ENCODE measurements at places on chromosomes 2 and 18.

GRCh38 chr2:128589681-128590080 lies 271.0 kb upstream of the HS6ST1 start:
- no peak for DNase-seq

DNA sequence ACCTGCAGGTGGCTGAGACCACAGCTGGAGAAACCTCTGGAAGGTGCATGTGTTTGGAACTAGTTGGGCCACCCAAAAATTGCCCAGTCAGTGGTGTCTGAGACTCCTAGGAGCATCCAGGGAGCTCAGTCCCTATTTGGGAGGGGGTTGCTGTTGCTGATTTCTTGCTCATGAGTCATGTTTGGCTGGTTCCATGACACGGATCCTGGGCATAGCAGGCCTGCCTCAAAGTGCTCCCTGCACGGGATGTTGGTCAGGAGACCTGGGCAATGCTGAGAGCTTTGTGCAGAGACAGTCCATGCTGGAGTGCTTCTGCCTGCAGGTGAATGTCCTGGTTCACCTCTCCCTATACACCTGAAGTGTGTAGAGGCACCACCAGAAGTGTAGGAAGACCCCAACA lies 194.2 kb downstream of the GLI2 start:
- no peak for DNase-seq

DNA sequence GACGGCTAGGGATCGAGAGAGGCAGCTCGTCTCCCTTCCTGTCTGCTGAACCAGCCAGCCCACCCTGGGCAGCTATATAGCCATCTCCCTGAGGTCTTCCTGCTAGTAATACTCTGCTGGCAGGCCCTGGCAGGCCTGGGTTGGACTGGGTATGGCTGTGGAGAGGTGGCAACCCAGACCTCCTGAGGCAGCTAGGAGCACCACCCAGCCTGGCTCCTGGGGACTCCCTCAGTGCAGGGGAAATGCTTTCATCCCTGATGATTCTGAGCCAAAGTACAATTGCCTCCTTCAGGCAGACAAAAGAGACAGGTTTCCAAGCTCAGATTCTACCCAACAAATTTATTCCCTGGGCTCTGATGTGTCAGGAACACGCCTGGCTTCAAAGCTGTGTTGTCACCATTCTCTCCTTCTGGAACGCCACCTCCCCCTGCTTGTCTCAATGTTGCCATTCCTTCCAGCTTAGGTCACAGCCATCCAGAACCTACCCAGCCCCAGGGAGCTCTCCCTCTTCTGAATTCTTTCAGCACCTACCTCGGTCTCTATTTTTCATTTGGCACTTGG lies 4.7 kb upstream of the DNAJB2 start:
- DNase-seq, result no peak

GRCh38 chr2:23351388-23352141 lies 33.4 kb upstream of the KLHL29 start:
- DNase-seq, result peak; percentile 74

DNA sequence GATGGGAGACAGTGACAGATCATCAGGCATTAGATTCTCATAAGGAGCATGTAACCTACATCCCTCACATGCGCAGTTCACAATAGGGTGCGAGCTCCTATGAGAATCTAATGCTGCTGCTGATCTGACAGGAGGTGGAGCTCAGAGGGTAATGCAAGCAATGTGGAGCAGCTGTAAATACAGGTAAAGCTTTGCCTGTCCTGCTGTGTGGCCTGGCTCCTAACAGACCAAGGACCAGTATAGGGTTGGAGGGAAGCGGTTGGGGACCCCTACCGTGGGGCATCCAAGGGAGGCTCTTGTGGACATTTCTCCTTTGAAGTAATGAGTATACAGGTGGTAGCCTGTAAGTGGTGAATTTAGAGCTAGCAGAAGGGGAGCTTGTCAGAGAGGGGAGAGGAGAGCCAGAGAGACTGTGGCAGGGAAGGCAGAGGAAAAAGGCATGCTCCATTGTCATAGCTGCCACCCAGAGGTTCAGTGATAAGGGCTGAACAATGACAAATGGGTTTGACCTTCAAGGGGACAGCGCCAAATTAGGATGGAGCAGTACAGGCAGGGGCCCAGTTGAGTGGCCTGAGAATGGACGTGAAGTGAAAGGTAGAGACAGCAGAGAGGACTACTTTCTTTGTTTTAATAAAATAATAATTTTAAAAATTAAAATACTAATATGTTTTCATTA lies 15.2 kb upstream of the TMBIM1 start:
- no peak for DNase-seq

GRCh38 chr18:55839343-55839742 lies 251.4 kb upstream of the TCF4 start:
- DNase-seq, result no peak

DNA sequence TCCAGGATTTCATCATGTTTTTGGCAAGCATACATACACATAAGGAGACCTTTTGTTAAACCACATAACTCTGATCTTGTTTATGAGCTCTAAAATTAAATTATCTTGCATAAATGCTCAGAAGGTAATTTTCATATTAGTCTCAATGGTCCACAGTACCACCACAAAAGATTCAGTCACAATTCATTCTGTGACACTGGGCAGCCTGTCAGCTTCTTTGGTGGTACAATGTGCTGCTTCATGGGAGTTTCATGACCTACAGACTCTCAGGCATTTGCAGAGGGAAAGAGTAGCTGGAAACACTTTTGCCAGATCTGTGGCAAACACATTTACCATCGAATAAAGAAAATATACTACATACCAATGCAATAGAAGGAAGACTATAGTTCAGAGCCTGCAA lies 51.3 kb upstream of the ZNF397 start:
- DNase-seq, result no peak

DNA sequence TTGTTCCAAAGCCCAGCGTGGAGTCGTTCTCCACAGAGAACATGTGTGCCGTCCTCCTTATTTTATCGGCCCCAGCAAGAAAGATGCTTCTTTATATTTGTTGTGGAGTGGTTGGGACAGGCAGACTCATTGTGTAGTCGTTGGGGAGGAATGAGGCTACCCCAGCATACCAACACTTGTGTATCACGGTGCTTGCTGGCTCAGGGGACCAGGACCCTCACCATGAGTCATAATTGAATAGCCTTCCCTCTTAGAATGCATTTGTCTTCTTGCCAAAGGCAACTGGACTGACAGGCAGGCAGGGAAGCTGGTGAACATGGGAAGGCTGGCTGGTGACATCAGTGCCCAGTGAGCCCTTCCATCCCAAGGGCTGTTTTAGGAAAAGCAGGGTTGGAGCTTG lies 4.7 kb downstream of the CAPN10 start:
- DNase-seq, result no peak

DNA sequence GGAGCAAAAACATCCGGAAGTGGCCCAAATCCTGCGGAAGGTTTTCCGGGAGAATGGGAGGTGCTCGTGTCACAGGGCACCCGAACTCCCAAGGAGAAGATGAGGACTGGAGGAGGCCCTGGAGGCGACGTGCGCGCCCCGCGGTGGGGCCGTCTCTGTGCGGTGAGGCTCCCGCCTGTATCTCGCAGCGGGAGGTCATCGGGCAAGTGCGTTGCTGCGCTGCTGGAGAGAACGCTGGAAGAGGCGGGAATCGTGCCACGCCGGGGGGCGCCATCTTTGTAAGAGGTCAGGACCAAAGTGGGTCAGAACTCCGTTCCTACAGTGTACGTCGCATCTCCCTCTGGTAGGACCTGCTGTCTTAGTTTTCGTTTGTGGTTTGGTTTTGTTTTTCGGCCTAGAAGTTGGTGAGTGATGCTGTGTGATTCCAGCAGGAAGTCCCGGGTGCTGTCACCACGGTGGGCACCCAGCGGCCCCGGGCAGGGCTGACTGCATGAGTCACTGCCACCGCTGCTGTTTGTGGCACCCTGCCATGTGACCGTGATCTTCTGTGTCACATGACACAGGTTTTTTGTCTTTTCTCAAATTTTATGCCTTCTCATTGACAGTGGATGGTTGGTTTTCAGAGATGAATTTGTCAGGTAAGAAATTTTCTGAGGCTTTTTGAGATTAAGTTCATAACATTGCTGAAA lies 21.5 kb upstream of the ATP9B start:
- DNase-seq, result no peak

DNA sequence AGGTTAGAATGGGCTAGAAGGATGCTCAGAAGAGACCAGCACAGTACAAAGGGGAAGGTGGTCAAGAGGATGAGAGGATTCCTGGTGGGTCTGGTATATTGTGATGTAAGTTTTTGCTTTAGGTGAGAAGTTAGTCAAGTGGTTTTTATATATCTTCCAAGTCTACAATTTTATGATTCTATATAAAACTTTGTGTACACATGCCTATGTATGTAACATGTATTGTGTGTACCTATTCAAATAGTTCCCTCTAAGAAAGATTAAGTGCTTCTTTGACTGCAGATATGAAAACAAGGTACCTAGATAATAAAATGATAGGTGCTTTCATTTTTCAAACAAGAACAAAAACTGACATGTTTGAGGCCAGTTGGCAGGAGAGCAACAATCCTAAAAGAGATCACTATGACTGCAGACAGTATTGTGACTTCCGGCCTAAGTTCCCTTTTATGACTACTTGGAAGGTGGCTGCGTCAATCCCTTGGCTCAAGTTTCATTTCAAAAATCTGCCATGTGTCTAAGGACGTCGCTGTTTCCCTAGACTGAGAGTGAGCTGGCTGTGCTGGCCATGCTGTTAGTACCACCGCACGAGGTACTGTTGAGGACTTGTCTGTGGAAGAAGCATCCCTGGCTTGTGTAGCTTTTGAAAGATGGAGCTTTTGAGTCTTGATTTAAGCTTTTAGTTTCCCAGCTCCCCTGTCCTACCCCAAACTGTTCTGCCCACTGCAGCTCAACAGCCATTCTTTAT lies 123.1 kb downstream of the PRPF40A start:
- no peak for DNase-seq

- no peak for DNase-seq
Observed at GRCh38 chr2:25044990-25045389, 3.1 kb downstream of the EFR3B start.

DNA sequence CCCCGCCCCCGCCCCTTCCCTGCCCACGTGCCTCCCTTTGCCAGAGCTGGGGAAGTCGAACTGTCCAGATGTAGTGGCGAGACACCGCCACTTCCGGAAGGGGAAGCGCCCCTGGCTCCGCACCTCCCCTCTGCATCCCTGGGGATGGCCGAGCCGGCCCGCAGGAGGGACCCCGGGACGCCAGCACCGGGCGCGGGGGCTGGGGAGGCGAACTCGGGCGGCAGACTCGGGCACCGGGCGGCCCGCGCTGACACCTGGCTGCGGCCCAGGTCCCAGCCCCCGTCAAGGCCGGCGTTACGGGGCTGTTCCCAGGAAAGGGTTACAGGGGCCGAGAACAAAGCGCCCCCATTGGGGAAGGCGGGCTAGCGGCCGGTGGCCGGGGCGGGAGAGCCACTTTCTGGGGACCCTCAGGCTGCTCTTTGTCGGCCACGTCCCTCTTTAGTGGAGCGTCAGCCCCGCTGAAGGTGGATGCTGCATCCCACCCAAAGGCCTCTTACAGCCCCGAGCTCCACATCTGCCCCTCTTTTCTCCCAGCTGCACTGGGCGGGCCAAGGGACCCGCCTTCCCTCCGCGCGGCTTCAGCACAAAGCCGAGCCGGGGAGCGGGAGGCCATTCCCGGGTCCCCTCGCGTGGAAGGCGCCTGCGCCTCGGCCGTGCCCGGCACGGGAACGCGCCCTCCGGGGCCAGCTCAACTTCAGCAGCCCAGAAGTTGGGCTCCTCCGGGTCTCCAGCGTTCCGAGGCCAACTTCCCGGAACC lies 1.3 kb downstream of the SDC1 start:
- peak; percentile 38 for DNase-seq

DNA sequence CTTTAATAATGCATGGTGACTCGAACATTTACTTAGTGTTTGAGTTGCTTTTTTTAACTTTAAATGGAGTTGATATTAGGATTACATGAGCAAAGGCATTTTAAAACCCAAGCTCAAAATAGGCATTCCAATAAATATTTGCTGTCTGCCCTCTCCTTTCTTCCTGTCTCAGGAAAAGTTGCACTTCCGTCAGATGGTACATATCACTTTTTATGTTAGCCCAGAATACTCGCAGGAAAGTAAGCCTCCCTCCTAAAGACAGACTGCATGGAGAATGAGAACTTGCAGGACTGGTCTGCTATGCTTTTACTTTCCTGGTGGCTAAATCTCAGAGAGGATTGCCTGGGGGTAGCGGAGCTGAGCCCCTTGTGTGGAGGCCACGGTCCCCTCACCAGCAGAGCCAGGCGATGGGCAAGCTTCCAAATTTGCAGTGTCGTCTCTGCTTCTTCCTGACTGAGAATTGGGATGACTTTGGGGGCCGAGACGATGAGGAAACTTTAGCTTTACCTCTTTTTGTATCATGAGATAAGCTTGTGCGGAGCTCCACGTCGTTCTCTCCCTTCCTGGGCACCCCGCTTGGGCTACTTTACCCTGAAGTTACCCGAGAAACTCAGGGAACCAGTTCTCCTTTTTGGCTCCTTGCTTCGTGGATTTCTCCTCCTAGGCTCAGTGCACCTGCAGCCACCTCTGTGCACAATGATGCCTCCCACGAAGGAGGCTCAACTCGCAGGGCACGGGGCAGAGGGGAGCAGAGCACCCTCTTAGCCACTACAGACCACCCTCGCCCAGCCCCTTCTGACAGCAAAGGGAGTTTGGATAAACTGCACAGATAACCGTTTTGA lies 223.3 kb downstream of the SH3RF3 start:
- no peak for DNase-seq

- peak; percentile 96 for DNase-seq
Observed at GRCh38 chr2:71742953-71743601, 289.7 kb downstream of the DYSF start.

GRCh38 chr2:71070294-71071093 lies 2.0 kb downstream of the NAGK start:
- DNase-seq, result no peak

- DNase-seq, result no peak
Observed at GRCh38 chr2:50646226-50646625, 385.7 kb downstream of the NRXN1 start.

DNA sequence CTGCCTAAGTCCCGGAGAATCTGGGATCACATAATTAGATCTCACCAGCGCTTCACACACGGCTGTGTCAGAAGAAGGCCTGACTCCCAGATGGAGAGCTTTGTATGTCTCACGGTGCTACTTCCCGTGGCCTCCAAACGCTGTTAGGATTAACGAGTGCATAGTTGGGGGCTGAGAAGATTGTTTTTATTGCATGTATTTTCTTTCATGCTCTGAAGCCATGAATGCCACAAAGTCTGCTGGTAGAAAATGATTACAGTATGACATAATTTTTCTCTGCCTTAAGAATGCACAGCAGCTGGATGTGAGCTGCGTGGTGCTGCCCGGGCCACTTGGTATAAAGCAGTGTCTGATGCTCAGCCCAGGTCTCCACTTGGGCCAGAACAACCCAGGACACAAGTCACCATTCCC lies 166.5 kb downstream of the SEPTIN10 start:
- peak; percentile 15 for DNase-seq

GRCh38 chr2:178072383-178073301 lies at the start of gene PDE11A:
PDE11A (minus strand) TSS chr2:178072777; CDS start chr2:178072437, 340 bp downstream.
- DNase-seq, result peak; percentile 52

Measured in endothelial cell of umbilical vein (primary cell).